ENCODE measurements at places on chromosomes 12 and 14.
A peak's percentile ranks its signal among the peaks of the same experiment; 100 is the strongest.

- no peak for DNase-seq
Measured at GRCh38 chr12:22254478-22254877, 80.0 kb downstream of the ST8SIA1 start.

GRCh38 chr12:60535363-60535762, 939.5 kb downstream of the SLC16A7 start:
- no peak for DNase-seq

GRCh38 chr12:34097213-34097612, 74.9 kb downstream of the ALG10 start:
- no peak for DNase-seq

DNA sequence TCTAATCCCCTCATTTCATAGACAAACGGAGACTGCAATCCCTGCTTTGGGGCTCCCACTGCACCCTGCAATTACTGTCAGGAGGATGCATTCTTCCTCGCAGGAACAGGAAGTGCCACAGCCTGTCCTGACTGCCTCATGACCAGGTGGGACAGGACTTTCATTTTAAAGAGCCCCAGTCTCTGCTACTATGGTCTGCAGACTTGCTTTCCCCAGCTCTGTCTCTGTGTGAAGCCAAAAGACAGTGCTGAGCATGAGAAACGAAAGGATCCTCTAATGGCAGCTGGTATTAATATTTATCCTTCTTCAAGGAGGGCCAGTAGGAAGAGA, 60.0 kb upstream of the PNMA1 start:
- no peak for DNase-seq

DNA sequence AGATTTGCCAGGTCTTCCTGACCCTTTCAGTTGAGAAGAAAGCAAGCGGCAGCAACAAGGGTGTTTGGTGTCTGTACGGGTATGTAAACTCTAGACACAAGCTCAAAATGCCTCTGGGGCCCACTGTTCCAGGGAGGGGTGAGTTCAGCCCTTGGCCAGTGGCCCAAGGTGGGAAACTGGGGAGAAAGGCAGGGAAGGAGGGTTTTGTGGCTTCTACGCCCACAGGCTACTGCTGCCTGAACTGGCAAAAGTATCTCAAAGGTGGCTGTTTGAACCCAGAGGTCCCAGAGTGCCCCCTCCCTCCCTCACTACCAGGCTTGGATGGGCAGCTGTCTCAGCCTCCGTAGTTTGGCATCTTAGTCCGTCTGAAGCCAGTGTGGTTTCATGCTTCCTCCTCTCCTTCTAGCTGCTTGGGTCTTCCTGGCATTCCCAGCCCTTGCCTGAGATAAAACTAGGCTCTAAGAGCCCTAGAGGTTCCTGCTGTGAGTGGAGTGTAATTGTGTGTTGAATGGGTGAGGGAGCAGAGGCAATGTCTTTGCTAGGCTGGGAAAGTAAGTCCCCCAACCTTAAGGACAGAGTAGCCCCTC, 5.5 kb downstream of the HOXC5 start:
- no peak for DNase-seq

DNA sequence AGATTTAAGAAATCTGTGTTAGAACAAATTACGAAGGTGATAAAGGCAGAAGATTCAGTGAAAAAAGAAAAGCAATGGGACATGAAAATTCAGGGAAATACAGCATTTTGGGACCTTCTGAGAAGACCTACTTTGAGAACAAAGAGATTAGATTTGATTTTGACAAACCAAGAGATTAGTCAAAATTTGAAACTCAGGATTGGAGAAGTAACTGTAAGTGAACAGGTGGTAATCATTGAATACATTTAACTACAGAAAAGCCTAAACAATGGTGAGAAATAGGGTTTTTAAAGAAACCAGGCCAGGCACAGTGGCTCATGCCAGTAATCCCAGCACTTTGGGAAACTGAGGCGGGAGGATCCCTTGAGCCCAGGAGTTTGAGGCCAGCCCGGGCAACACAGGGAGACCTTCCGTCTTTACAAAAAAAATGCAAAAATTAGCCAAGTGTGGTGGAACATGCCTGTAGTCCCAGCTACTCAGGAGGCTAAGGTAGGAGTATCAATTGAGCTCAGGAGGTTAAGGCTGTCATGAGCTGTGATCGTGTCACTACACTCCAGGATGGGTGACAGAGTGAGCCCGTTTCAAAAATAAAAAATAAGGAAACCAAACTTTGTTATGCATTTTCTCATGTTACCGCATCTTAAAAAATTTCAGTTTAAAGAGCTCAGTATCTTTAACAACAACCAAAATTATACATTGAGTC, 8.9 kb upstream of the SAV1 start:
- no peak for DNase-seq

- DNase-seq, result no peak
Measured at GRCh38 chr14:84797326-84797725, 732.6 kb upstream of the FLRT2 start.

GRCh38 chr12:52081263-52081733, 1.8 kb downstream of the SMIM41 start:
- DNase-seq, result no peak

GRCh38 chr14:43157661-43158060, 1349.4 kb downstream of the FSCB start:
- DNase-seq, result no peak

GRCh38 chr12:42716491-42716891, 126.9 kb upstream of the PRICKLE1 start:
- no peak for DNase-seq

DNA sequence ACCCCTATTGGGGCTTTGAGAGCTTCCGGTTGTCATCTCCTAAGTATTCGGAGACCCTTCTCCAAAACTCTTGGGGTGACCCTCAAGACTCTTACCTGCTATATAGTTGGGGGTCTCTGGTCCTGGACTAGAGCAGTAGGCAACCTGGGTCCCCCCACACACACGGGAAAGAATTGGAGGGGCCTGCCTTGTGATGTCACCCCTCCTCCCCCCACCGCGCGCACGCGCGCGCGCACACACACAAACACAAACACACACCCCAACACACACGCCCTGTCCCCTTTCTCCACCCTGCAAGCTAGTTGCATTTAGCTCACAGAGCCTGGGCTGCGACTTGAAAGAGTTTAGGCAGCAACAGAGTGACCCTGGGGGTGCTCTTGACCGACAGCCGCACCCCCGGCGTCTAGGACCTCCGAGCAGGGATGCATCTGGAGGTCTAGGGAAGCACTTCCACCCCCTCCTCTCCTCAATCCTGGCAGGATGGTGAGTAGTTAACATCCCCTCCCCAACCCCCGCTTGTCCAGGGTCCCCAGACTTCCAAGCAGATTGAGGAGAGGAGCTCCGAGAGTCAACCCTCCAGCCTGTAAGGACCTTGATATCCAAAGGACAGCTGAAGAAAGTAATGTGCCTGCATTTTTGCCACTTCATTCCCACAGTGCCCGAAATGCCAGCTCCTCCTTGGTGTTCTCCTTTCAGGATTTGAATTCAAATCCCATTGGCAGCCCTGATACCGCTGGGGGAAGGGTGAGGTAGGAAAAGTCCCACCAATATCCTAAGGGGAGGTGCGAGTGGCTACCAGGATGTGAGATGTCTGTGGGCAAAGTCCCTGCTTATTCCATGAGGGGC, 1.4 kb upstream of the DNAJC14 start:
- peak; percentile 27 for DNase-seq

DNA sequence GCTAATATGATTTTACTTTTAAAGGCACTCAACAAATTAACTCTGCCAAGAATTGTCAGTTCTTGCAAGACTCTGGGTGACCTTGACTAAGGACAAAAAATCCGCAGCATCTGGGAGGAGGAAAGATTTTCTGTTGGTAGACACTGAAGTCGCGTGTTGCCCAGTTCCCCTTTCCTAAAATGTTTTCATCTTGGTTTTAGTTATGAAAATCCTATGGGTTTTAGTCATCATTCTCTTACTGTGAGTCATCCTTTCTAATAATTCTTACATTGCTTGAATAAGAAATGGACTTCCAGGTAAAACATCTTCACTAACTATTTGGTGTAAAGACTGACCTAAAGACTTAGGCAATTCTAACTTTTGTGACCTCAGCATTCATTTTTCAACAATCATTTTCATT, 9.1 kb downstream of the GSG1 start:
- no peak for DNase-seq

- DNase-seq, result no peak
Measured at GRCh38 chr12:127570793-127571360, 696.1 kb upstream of the TMEM132C start.

GRCh38 chr12:50923361-50924130, 28.8 kb upstream of the HIGD1C start:
- DNase-seq, result no peak

- no peak for DNase-seq
Measured at GRCh38 chr14:36057452-36058116, 118.9 kb downstream of the PTCSC3 start.

GRCh38 chr14:96162265-96162664, 42.4 kb upstream of the BDKRB2 start:
- no peak for DNase-seq

GRCh38 chr14:74834692-74835392, 41.1 kb downstream of the PROX2 start:
- DNase-seq, result no peak

- no peak for DNase-seq
Measured at GRCh38 chr12:131618303-131618658, 92.6 kb upstream of the SFSWAP start.

DNA sequence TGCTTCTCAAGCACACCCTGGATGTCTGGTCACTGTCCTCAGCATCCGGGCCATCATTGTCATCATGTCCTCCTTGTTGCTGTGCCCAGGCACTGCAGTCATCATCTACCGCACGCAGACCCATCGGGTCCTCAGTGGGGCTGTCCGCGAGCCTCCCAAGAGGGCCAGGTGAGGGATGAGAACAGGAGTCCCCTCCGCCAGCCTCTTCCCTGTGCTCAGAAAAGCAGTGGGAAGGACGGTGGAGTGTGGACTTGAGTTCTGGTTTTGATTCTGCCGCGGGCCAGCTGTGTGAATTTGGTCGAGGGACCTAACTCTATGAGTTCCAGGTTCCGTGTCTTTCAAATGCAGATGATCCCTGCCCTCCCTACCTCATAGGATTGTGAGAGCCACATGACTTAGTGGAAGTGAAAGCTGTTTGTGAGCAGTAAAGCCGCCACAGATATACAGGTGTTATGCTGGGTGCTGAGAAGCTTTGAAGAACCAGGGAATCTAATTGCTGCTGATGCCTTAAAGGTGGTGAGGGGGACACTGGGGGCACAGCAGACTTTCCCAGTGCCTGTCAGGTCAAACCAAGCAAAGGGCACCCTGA, 122.9 kb upstream of the RAP1B start:
- DNase-seq, result no peak

DNA sequence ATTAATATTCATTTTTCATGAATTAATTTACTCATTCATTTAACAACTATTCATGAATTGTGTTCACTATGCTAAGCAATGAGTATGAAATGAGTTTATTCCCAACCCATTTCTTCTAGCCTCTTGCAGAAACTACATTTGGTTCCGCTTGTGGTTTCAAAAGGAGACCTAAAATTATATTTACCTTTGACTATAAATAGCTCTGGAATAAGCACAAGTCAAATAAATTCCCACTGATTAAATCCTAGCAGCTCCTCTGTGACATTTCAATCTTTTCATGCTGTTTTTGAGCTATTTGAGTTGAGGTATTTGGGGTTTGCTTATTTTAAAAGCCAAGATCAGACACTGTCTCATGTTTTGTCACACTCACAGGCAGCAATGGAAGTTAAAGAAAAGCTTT, 46.9 kb downstream of the DUSP6 start:
- DNase-seq, result no peak

DNA sequence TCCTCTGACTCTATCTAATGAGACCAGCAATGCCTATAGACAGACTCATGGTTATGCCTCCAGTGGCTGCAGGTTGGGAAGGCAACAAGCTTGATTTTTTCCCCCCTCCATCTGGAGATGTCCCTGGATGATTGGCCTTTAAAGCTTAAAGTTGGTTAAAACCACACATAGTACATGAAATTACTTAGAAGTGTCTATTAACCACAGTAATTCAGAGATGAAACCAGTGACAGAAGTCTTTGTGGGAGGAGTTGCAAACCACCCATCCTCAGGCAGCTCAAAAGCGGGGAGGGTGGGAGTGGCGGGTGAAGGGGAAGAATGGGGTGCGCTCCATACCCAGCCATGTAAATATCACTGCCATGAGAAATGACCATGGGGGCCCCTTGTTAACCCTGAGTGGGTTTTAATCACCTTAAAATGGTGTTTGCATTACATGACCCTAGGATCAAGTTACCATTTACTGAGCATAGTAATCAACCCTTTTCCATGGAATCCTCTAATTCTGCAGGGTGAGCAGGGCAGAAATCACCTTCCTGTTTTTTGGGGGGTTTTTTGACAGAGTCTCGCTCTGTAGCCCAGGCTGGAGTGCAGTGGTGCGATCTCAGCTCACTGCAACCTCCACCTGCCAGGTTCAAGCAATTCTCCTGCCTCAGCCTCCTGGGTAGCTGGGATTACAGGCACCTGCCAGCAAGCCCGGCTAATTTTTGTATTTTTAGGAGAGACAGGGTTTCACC, 133.5 kb downstream of the FOXN3 start:
- DNase-seq, result no peak

DNA sequence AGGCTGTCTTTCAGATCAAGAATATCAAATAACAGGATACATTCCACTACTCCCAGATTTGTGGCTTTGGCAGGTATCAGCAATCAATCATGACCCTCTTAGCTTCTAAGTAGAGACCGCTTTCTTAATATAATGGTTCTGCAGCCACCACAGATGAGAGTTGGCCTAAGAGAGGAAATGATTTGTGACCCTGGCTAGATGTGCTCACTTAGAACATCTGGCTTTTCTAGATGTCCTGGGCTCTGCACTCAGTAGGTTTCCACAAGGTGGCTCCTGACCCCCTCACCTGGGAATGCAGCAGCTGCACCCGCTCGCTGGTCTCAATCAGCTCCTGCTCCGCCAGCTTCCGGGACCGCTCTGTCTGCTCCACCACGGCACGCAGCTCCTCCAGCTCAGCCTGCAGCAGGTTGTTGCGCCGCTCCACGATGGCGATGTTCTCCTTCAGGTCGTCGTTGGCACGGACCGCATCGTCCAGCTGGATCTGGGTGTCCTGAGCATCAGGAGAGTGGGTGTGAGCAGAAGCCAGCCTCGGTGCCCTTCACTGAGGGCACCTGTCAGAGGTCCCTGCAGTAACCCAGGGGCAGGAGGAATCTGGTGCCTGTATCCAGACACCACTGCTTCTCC, 8.9 kb downstream of the CMTM5 start:
- DNase-seq, result no peak

GRCh38 chr12:103808239-103808880, 32.7 kb downstream of the NT5DC3 start:
- DNase-seq, result no peak

DNA sequence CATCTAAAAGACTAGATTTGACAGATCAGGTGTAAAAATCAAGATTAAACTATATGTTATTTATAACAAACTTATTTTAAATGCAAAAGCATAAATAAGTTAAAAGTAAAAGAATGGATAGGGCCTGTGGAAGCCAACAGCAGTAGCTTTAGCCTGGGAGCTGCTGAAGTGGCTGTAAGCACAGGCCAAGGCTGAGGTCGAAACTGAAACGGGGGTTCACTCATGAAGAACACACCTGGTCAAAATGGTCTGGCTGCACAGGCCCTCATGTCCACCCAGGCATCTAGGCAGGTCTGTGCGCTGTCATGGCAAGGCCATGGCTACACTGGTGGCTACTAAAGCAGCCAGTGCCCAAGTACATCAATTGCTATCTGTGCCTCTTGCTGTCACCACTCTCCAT, 23.1 kb downstream of the CATSPERB start:
- DNase-seq, result no peak

- no peak for DNase-seq
Measured at GRCh38 chr12:128815779-128816642, 7.7 kb downstream of the SLC15A4 start.

Data from activated T-helper 1 cell treated with Interleukin-2 at 50 U/mL for 16 hours (primary cell).